ENCODE measurements at places on chromosomes 3 and 15.

- DNase-seq, result peak; percentile 78
Observed at GRCh38 chr15:98442379-98442833, 205.9 kb upstream of the IGF1R start.

- DNase-seq, result no peak
Observed at GRCh38 chr3:49793486-49794085, 6.1 kb downstream of the CDHR4 start.

DNA sequence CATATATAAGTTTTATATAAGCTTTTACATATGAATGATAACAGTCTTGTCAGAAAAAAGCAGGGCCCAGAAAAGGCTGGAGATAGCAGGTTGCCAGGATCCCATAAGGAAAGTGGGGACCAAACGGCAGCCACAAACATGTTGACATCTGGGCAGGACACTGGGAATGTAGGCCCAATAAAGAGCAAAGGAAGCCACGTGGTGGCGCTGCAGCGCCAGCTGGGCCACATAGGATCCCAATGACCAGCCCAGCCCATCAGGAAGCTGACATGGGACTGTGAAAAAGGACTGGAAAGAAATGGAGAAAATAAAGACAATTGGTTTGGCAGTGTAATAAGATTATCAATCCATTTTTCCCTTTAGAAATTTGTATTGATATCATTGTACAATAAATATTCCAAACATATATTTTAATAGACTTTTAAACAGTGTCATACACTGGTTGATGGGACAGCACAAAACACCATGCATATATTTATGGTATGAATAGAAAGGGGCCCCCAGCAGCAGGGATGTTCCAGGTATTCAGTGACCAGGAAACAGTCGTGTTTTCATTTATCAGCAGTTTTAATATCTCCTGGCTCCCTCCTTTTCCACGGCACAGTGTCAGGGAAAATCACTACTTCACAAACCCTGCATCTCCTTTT lies 89.0 kb upstream of the STRIT1 start:
- peak; percentile 60 for DNase-seq

GRCh38 chr15:100060276-100060926 lies 281.4 kb downstream of the ADAMTS17 start:
- no peak for DNase-seq

GRCh38 chr3:58531956-58532355 lies 5.0 kb downstream of the ACOX2 start:
- DNase-seq, result no peak

DNA sequence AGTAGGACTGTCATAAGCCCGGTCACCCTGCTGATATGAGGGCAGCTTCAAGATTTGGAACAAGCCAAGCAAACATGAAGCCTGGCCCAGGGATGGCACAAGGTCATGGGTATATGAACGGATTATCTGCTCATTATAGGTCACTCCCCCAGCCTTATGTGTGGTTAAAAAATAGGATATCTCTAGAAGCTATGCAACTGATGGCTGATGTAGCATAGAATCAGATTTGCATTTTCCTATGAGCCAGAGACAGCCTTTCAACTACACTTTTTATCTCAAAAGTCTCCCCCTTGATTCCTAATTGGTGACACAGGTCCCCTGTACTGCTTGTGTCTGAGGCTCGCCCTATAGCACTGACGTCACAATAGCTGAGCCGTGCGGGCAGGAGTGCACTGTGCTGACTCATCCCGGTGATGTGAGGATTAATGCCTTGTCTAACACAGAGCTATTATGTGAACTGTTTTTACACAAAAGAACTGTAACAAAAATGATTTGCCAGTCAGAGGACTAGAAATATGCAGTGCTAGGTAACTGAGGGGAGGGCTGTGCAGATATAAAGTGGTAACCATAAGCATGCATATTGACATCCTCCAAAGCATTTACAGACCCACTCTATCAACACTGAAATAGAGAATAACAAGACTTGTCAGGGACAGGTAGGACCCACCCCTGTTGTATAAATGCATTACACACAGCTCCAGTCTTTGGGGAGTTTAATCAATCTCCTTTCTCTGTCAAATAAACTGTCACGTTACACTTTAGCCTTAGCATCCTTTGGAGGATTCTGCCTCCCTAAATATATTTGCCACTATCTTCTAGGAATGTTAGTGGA lies 204.9 kb downstream of the TIGIT start:
- peak; percentile 70 for DNase-seq

- peak; percentile 29 for DNase-seq
Observed at GRCh38 chr3:56724676-56725075, 41.6 kb upstream of the TASOR start.

- DNase-seq, result no peak
Observed at GRCh38 chr15:58401991-58402649, 29.7 kb upstream of the LIPC start.

DNA sequence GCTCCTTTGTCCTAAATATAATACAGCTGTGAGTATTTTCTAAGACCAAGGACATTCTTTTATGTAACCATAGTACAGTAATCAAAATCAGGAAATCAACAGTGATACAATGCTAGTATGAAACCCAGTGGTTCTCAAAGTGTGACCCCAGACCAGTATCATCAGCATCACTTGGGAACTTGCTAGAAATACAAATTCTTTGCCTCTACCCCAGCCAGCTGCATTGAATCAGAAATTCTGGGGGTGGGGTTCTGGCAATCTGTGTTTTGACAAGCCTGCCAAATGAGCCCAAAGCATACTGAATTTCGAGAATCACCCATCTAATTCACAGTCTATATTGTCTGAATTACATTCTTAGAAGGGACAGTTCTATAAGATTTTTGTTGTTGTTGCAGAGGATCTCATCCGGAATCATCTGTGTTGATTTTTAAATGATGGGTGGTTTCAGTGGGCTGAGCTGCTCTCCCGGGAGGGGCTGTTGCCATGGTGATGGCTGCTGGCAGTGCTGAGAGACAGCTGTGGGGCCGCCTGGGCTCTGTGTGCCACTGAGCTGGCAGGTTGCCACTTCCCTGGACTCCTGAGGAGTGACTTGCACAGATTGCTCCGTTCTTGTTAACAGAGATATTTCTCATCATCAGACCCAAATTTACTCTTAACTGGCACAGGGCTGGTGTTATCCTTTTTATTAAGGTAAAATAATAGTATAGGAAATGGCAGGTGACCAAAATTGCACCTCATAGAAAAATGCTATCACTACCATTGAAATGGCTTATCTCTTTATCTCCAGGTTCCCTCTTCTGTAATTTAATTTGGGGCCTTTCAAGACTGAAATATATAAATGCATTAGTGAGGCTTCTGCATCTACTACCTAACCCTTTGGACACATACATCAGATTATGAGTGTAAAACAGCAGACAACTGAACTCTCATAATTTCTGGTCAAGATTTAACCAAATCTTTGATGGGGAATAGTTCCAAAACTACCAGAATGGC lies 56.5 kb downstream of the NEK11 start:
- DNase-seq, result no peak

- DNase-seq, result no peak
Observed at GRCh38 chr15:38687340-38687739, 122.7 kb upstream of the RASGRP1 start.

GRCh38 chr3:100954990-100955389 lies 38.2 kb downstream of the ABI3BP start:
- no peak for DNase-seq

DNA sequence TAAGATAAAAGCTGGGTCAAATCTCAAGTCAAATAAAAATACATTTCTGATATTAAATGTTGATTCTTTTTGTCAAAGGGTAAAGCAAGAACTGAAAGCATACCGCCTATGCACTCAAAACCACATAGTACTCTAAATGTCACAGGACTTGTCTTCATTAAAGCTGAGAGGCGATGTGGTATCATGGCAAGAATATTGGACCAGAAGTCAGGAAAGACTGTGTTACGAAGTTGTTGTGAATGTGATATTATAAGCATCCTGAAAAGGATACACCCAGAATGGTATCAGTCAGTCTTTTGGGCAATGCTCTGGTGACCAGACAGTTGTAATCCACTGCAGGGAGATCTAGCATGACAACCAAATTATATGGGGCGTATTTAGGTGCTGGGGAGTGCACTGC lies 33.8 kb downstream of the TIGIT start:
- DNase-seq, result no peak

DNA sequence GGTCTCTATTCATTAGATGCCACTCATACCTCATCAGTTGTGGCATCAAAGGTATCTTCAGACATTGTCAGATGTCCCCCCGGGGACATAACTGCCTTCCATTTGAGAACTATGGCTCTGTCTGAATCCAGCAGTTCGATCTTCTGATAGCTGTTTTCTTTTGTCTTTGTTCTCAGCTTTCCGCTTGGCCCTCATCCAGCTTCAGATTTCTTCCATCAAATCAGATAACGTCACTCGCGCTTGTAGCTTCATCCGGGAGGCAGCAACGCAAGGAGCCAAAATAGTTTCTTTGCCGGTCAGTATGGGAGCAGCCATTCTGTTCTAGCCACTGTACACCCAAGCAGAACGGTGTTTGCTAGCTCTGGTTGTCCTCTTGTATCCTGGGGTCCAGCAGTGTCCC lies 4.4 kb downstream of the NIT2 start:
- no peak for DNase-seq

GRCh38 chr3:56758539-56758981 lies 43.2 kb downstream of the ARHGEF3 start:
- DNase-seq, result peak; percentile 85

DNA sequence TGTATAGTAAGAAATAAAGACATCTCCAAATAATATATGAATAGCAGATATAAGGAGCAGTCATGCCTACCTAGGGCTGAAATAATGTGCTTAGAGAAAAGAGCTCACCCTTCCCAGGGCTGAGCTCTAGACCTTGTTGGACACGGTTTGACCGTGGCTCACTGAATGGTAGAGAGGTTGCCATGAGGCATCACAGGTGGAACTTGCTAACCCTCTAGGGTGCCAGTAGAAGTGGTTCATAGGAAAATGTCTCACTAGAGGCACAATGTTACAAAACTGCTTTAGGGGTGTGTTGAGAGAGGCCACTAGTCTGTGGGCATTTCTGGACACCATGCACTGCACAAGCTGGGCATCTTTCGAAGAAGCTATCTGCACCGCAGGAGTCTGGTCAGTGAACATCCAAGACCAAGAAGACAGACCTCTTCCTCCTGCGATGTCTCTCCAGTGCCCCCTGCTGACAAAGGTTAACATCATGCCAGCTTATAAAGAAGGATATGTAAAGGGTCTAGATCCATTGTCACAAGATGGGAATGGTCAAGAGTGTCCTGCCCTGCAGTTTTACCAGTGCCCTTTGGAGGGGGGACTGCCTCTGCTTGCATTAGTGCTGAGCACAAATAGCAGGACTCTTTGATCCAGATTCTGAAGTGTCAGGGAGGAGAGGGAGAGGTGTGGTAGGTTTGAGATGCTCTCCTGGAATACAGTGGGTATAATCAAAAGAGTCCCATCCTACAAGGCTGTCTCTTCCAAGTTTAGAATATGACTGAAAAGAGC lies 266.8 kb downstream of the ZNF385D start:
- peak; percentile 54 for DNase-seq

GRCh38 chr15:33068511-33068990 lies 126.0 kb downstream of the FMN1 start:
- peak; percentile 91 for DNase-seq

- DNase-seq, result no peak
Observed at GRCh38 chr3:42349765-42350594, 60.4 kb downstream of the LYZL4 start.

DNA sequence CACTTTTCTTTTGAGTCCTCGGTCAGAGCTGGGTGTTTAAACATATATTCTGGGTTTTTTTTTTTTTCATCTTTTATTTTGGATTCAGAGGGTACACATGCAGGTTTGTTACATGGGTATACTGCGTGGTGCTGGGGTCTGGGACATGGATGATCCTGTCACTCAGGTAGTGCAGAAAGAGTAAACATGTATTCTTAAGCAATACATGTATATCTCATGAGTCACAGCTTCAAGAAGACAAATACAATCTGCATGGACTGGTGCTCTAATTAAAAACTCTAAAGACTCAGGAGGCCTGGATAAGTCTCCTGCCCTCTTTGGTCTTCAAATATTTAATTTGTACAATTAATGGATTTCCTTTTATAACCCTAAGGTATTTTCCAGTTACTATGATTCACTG lies 50.6 kb upstream of the PHLDB2 start:
- DNase-seq, result no peak

- no peak for DNase-seq
Observed at GRCh38 chr3:10443272-10444109, 61.9 kb downstream of the ATP2B2 start.

GRCh38 chr15:79184465-79184892 lies 93.9 kb upstream of the RASGRF1 start:
- DNase-seq, result peak; percentile 56

GRCh38 chr3:54731732-54732445 lies 196.0 kb downstream of the LRTM1 start:
- DNase-seq, result no peak

GRCh38 chr3:116470605-116471197 lies 25.4 kb upstream of the LSAMP start:
- DNase-seq, result no peak

DNA sequence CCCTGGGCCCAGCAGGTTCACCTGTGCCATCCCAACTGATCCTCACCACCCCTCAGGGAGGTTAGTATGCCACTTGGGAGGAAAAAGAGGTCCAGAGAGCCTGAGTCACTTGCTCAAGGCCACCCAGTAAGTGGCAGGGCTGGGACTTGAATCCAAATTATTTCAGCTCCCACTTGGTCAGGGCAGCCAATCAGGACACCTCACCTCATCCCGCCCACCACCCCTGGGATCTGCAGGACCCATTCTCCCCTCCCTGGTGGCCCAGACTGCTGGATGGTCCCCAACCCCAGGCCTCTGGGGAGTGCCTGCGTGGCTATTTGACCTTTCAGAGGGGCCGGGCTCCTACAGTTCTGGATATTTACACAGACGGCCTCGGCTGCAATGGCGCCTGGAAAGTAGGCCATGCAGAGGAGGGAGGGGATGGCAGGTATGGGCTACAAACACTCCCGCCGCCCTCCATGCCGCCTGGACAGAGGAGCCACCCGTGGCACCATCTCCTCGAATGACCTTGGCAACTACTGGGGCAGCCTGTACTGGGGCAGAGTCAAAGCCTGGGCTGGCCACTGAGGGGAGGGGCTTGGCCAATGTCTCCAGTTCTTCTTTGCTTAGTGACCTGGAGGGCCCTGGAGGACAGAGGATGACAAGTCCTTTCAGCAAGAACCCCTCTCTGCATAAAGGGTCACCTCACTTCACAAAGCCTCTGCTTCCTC lies 153.6 kb upstream of the LINGO1 start:
- no peak for DNase-seq

DNA sequence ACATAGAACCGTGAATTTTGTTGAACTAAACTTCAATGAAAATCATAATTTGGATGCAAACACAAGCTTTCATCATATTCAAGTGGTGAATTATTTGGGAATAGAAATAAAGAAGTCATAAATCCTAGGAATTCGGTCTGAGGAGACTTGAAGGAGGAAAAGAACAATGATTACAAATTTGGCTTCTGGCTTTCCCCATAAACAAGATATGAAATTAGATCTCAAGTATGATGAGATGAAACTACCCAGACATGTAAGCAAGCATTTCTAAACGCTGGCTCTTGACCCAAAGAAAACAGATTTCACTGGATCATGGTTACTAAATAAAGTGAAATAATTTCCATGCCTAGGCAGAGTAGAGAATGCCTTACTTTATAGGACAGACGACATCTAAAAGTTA lies 146.9 kb upstream of the LRTM1 start:
- no peak for DNase-seq

Measured in Caki2 (cell line).